NCI-H187 (cell line): ENCODE measurements at places on chromosomes 12 and 14.

DNA sequence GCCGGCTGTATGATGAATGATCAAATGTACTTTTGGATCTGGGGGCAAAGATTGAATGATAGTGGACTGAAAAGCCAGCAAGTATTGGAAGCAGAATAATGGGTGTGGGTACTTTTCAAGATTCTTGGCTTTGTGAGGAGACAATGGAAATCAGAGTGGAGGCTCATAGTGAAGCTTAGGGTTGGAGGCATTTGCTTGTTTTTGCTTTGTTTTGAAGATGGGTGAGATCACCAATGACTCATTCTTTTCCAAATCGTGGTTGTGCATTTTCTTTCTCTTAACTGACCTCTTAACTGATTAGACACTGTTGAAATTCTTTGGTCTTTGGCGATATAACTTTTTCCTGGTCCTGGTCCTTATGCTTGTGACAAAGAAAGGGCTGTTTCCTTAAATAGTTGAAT is 54.4 kb downstream of the PELI2 start:
- no peak for DNase-seq

DNA sequence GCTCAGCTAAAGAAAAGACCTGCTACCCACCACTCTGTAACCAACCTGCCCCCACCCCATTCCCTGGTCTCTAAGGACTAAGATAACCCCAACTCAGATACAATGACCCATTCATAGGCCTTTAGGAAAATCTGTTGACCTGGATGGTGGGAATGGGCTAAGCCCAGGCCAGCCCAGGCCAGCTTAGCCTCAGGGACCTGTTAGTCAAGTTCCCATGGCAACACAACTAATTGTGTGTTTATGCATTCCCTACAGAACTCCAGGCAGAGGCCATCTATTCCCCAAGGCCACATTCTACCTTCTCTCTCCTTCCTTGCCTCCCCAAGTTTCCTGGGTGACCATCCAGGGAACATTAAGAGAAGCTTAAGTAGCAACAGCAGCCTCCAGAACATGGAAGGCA is 16.1 kb upstream of the KRT8 start:
- DNase-seq: no peak

- no peak for DNase-seq
Measured at GRCh38 chr14:61884711-61885110, 122.5 kb downstream of the SNAPC1 start.

DNA sequence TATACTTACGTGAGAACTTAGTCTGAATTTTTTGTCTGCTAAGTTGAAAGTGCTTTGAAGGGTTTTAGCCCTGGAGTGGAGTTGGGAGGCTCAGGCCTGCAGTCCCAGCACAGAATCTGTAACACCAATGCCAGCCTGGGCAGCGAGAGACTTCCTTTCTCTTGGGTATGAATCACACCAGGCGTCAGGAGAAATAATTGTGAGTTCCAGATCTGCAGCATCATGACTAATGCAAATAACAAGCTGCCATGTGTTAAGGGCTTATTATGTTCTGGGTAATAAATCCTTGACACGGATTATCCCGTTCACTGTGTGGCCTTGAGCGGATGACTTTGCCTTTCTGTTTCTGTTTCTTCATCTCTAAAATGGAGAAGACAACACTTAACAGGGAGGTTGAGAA is 70.6 kb downstream of the B4GALNT3 start:
- DNase-seq: no peak
